ENCODE measurements at places on chromosomes 2 and 18.
A peak's percentile ranks its signal among the peaks of the same experiment; 100 is the strongest.

- peak; percentile 24 for DNase-seq
These were observed 9.1 kb downstream of the MFSD6 start for GRCh38 chr2:190417045-190417842.

GRCh38 chr2:104690255-104690984 is 163.5 kb upstream of the POU3F3 start:
- no peak for DNase-seq

DNA sequence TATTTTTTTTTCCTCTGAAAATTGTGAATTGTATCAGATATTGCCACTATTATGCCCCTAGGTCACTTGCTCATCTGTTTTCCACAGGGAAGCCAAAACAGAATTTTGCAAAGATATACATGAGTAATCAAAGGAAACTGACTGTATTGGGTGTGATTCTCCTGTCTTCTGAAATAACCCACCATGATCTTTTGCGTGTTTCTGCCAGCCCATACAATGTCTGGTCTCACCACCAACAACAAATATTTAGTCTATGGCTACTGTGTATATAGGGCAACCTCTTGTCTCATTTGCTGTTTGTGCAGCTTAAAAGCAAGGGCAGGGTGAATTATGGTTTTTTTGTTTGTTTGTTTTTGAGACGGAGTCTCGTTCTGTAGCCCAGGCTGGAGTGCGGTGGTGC is 26.5 kb downstream of the EPAS1 start:
- DNase-seq: no peak

DNA sequence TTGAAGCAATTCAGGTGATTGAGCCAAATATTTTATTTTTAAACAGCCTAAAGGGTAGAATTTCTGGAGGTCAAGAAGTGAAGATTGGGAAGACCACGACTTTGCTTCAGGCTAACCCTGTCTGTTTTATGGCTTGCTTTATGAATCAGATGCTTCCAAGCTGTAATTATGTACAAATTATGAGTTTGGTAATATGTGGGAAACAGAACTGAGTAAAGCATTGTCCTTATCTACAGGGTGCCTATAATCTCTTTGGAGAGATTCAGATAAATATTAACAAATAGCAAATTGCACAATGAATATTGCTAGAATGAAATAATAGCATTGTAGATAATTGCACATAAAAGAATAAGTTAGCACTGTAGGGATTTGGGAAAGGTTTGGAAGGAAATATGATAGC is 539.4 kb upstream of the CDH2 start:
- DNase-seq: no peak

DNA sequence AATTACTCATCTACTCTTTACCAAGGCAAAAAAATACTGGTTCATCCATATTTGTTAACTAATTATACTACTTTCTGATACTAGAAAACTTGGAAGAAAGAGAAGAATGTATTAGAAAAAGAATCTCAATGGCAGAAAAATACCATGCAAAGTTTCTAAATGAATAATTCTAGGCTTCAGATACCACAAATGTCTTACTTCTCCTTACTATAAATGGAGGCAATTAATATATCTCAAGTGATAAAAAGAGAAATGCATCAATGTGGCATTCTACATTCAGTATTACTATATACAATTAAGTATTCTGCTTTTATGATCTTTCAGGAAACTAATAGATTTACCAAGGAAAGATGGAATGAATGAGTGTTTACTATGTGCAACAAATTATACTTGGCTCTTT is 85.5 kb downstream of the ITSN2 start:
- DNase-seq: no peak

DNA sequence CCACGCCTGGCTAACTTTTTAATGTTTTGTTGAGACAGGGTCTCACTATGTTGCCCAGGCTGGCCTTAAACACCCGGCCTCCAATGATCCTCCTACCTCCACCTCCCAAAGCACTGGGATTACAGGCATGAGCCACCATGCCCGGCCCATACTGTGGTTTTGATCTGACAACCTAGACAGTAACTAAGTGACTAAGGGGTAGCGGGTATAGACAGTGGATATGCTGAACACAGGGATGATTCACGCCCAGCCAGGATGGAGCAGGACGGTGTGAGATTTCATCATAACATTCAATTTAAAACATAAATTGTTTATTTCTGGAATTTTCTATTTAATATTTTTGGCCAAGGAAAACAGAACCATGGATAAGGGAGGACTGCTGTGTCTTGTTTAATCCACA is 36.0 kb upstream of the YPEL5 start:
- no peak for DNase-seq

GRCh38 chr18:46209161-46209560 is 105.0 kb downstream of the HAUS1 start:
- DNase-seq: no peak

DNA sequence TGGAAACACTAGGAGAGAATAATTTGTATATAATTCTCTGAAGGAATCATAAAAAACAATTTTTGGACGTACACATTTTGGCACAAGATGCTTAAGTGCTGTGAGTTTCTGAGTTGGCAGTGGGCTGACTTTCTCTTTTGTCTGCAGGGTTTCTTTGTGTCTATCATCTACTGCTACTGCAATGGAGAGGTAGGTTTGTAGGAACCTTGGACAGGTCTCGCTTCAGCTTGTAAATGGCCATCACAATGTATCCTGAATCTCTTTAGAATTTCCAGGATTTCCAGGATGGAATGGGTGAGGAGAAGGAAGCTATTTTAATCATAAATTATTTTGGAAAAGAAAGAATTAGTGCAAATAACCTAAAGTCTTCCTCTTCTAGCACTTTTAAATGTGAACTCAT is 83.9 kb downstream of the PTH2R start:
- no peak for DNase-seq

DNA sequence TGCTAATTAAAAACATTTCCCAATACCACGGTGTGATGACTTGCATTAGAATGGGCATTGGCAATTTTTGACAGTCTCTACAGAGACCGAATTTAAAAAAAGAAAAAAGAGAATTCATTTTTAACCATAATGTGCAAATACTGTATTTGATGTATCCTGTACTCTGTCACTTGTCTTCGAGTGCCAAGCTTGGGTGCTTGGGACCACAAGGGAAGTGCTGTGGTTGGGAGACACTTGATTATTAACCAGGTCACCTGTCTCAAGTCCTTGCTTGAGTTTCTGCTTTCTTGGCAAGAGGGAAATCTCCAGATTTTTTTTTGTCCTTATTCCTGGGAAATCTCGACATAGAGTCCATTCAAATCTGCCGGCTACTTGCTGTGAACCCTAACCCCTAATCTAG is 209.0 kb downstream of the MC4R start:
- no peak for DNase-seq

- DNase-seq: no peak
These were observed 8.3 kb downstream of the TNP1 start for GRCh38 chr2:216851486-216852090.

DNA sequence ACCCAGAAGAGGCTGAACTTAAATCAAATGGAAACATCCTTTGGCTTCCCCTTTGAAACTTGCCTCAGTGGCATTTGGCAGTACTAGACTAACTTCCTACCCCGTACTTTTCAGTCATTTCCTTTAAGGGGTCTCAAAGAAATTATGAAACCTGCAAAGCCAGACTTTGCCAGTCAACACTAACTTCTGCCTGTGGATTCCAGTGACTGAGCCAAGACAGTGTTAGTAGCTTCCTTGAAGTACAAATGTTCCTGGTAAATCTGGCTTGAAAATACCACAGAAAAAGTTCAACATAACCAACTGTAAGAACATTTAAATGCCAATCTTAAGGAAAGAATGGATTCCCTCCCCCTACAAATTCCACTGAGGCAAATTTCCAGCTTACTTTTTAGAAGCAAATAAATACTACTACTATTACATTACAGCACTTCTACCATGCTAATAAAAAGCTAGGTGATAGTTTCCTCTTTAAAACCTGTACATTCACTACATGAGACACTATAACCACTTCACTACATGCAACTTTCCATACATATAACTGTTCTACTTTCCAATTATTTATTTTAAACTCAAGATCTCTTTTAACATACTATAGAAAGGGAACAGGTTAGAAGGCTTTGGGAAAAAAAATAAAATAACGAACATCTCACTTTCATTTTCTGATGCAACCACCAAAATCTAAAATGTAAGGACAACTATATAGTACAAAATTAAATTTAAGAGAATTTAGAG is 2.4 kb downstream of the PELI1 start:
- DNase-seq: no peak

DNA sequence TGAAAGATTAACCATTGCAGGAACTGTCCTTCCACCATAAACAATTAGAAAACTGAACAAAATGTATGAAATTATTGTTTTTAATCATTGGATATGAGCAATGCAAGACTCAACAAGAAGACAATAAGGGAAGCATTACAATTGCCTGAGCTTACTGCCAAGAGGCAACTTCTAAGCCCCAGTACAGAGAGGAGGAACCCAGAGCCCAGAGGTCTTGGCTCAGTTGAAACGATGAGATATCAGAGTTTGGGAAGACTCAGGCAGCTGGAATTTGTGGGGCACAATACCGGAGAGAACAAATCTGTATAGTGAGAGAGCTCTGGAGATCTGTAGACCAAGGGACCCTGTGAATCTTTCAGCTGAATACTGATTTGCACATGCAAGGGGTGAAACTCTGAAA is 80.6 kb upstream of the ZFP36L2 start:
- no peak for DNase-seq

GRCh38 chr2:220219371-220219770 is 591.9 kb downstream of the SLC4A3 start:
- DNase-seq: no peak

DNA sequence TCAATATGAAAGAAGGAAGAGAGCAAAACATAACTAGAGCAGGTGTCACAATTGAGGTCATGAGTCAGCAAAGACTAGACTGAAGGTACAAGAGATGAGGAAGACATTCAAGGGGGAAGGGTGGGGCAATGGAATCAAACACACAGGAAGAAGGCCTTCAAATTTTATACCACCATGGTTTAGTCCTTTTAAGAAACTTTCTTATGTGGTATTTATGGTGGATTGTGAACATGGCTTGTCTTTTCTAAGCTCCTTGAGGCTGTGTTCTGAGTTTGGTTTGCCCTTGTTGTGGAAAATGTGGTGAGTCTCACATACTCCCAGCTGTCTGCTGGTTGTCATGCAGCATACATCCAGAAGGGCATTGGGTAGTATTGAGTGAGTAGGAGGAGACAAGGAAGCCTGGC is 62.1 kb downstream of the NABP1 start:
- no peak for DNase-seq

GRCh38 chr2:174350593-174351181 is 15.9 kb downstream of the SP9 start:
- DNase-seq: no peak

- no peak for DNase-seq
These were observed 55.9 kb downstream of the UNC50 start for GRCh38 chr2:98664323-98664722.

- no peak for DNase-seq
These were observed 93.6 kb upstream of the TMEFF2 start for GRCh38 chr2:192288295-192288694.

GRCh38 chr2:169732075-169732474 is 1.6 kb upstream of the KLHL23 start:
- no peak for DNase-seq

- DNase-seq: no peak
These were observed 188.7 kb upstream of the SATB2 start for GRCh38 chr2:199646439-199646838.

- DNase-seq: no peak
These were observed 631 bp downstream of the GYPC start for GRCh38 chr2:126656431-126657147.

DNA sequence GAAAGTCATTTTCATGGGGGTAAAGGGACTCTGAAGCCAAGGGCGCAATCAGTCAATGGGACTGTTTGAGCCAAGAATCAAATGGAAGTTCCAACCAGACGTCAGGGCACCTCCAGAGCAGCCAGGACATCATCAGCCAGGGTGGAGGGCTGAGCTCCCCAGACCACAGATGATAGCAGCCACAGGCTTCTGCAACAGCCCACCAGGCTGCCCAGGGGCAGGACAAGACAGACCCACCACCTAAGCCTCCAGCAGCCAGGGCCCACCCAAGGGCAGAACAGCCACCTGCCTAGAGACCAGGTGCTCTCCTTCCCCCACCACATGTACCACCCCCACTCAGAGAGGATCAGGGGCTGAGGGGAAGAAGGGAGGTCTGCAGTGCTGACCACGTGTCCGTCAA is 53.8 kb upstream of the SLC66A3 start:
- DNase-seq: no peak

- no peak for DNase-seq
These were observed 238.5 kb upstream of the RGPD4 start for GRCh38 chr2:107588181-107588580.

GRCh38 chr2:101111262-101111838 is 39.8 kb downstream of the TBC1D8 start:
- no peak for DNase-seq

DNA sequence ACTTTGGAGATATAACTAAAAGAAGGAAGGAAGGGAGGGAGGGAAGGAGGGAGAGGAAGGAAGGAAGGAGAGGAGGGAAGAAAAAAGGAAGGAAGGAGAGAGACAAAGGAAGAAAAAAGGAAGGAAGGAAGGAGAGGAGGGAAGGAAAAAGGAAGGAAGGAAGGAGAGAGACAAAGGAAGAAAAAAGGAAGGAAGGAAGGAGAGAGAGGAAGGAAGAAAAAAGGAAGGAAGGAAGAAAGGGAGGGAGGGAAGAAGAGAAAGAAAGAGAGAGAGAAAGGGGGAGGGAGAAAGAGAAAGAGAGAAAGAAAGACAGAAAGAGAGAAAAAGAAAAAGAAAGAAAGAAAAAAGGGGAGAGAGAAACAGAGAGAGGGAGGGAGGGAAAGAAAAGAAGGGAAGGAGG is 147.4 kb downstream of the MYT1L start:
- no peak for DNase-seq

DNA sequence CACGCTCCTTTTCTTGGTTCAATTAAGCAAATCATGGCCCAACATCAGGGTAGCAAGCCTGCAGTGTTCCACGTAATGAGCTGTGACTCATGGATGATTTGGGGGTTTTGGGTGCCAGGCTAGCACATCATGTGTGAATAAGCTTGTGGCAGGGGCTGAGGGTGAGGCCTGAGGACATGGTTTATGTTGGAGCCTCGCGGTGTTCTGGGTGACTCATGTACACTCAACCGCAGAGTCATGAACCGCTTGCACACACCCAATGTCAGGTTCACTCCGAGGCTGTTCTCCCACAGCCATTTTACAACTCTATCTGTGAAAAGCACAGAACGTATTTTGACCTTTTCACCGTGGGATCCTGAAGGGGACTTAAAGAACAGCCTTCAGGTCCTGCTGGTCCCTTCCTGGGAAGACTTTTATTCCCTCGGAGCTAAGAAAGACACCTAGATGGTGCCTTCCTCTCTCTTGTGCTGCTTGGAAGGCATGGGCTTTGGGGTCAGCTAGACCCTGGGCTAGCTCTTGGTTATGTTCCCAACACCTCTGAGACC is 139.9 kb upstream of the ZEB2 start:
- DNase-seq: no peak
